ENCODE measurements at places on chromosomes 3 and 15.

DNA sequence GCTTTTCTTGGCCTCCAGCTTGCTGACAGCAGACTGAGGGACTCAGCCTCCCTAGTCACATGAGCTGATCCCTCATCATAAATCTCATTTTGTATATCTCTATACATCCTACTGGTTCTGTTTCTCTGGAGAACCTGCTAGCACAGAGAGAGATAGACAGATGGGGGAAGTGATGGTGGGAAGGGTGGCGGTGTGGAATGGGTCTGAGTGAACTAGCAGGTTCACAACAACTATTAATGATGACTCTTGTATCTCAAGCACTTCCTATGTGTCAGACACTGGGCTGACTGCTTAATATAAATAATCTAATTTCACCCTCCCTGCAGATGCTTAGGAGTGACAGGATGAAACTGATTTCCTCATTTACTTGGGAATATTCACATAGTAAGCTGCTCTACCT lies 106.9 kb upstream of the TLE3 start:
- no peak for DNase-seq

DNA sequence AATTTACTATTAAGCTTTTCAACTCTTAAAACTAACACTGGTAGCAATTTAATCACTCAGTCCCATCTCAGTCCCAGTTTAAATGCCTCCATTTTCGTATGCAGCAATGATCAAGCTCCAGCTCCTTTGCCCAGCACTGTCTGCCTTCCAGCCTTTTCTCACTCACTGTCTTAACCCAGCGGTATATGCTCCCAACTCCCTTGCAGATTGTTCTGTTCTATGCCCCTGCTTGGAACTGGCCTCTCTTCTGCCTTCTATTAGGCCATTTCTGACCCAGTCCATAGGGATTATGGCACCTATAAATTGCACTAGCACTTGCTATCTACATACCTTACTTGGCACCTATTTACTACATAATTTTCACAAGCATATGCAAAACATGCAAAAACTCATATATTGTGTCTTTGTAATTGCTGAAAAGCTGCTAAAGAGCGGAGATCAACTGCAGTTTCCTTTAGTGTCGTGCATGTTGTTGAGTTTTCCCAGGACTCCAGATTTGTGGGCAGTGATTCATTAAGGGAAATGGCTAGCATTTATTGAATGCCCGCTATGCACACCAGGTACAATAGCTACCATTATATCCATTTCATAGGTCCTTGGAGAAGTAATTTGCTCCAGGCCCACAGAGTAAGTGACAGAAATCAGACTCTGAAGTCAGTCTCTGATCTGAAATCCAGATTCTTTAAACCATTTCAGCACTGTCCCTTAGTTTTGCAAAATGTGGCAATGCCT lies 24.4 kb downstream of the CRBN start:
- DNase-seq: no peak

DNA sequence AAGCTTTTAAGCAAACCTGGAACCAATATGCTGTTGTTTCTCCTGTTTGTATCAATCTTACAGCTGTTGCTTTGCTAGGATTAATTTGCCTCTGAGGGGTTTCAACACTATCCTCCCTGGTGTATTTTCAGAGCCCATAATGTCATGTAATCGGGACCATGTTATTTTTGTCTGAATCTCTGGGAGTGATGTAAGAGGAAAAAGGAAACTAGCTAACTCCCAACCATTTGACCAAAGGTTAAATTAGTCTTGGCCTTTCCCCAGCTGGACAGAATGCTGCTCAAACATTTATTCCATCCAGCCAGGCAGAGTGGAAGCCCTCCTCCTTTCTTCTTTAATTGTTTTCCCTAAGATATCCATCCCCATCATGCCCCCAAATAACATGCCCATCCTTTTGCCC lies 142.2 kb downstream of the ALDH1A2 start:
- no peak for DNase-seq

DNA sequence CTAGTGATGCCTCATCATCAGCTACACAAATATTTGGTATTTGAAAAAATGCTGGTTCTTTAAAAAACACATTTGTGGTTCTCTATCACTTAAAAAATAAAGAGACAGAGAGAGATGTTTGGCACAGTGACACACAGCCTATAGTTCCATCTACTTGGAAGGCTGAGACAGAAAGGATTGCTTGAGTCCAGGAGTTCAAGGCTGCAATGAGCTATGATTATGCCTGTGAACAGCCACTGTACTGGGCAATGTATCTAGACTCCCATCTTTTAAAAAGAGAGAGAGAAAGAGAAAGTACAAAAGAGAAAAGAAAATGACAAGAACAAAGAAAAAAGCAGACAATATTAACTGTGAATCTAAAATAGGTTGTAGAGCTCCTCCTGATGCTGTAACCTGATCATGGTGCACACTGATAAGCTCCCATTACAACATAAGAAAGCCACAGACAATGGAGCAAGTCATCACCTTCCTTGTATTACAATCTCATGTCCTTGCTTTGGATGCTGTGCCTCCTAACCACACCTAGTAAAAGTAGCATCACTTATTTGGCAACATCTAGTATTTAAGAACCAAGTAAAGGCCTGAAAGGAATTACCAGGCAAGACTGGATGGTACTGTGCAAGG lies 31.7 kb upstream of the MAP4 start:
- no peak for DNase-seq

DNA sequence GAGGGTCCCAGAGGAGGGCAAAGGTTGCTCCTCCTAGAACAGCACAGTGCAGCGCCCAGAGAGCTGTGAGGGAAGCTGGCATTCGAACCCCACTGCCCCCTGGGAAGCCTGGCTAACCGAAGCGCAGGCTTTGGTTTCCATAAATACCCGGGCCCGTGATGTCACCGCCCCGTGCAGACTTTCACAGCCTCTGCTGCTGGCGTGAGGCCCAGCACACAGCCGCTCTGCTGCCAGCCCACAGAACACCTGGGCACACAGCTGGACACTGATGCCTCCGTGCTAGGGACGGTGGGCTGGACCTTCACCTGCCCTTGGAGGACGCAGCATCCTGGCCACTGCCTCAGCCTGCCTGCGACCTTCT lies 1.0 kb downstream of the IQSEC1 start:
- DNase-seq: no peak

- DNase-seq: no peak
Measured at GRCh38 chr3:192684151-192684550, 43.2 kb downstream of the FGF12 start.

DNA sequence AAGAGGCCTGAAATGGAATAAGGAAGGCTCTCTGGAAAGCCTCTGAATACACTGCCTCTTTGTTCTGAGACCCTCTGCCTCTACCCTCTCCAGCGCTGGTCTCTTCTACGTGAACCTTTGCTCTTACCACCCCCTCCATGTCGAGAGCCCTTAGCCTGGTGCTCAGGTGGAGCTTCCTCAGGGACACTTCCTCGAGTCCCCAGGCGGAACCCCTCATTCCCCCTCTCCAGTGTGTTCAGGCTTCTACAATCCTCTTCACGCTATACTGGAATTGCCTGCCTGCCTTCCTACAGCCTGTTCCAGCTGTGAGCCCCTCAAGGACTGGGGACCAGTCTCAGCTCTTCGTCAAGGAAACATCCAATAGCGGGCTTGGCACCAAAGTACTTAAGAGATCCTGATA lies 7.4 kb downstream of the STIMATE start:
- DNase-seq: no peak

Measured in NCI-H2227 treated with DMSO at 0.1 percent for 48 hours (cell line).